Stimulated activated CD4-positive, alpha-beta T cell treated with anti-CD3 and anti-CD28 coated beads, Interleukin-2, amount 100 ng/mL, for 48 hours (primary cell): ENCODE measurements at places on chromosomes 2 and 18.

GRCh38 chr2:134148172-134148571 is 105.7 kb upstream of the MGAT5 start:
- DNase-seq, result no peak

DNA sequence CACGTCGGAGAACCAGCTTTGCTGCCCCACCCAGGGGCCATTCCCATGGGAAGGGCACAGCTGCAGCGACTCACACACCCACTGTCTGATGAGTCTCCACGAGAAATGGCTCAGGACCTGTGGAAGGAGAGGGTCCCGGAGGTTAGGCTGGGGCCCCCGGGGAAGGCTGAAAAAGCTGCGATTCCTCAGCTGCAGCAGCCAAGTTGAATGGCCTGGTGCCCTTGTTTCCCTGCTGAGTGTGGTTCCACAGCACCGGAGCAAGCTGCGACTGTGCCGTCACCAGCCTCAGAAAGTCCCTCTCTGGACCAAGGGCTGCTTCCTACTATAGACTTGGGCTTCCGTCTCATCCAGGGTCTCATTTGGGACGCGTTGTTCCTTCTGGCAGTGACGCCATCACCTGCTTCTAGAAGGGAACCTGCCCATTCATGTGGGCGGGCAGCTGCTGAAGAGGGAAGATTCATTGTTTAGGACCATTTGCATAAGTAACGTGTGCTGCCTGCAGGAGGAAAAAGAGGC is 180.2 kb downstream of the INHBB start:
- no peak for DNase-seq

- DNase-seq, result no peak
These were observed 44.7 kb upstream of the PTMA start for GRCh38 chr2:231663458-231664212.

- no peak for DNase-seq
These were observed 75.6 kb upstream of the TACR1 start for GRCh38 chr2:75274936-75275335.

DNA sequence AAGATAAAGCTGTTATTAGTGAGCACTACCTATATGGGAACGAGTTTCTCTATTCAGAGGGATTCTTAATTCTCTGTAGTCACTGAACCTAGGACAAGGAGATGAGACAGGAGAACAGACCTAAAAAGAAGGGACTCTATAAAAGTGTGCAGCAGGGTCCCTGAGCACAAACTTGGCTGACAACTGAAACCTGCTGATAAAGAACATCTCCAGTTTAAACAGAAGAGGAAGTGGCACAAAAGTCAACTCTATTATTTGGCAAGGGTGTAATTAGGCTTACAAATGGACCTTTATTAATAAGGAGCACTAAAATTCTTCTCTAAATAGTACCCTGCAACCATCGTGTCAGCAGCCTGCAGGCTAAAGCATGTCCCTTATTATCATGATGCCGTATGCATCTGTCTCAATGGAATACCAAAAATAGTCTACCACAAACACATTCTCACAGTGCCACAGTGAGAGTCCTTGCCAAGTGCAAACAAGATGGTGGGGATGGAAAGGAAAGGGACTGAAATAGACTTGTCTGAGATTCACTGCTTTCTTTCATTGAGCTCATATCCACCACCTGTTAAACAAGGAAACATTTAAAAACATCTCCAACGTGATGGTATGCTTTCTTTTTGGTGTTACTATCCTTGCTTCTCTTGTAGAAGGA is 260.2 kb downstream of the INSIG2 start:
- no peak for DNase-seq

GRCh38 chr2:46615986-46616485 is 136.7 kb downstream of the TMEM247 start:
- DNase-seq, result no peak

GRCh38 chr2:239789711-239790110 is 235.4 kb downstream of the NDUFA10 start:
- DNase-seq, result no peak

- no peak for DNase-seq
These were observed 1054.3 kb upstream of the SLC39A10 start for GRCh38 chr2:194602750-194603149.

DNA sequence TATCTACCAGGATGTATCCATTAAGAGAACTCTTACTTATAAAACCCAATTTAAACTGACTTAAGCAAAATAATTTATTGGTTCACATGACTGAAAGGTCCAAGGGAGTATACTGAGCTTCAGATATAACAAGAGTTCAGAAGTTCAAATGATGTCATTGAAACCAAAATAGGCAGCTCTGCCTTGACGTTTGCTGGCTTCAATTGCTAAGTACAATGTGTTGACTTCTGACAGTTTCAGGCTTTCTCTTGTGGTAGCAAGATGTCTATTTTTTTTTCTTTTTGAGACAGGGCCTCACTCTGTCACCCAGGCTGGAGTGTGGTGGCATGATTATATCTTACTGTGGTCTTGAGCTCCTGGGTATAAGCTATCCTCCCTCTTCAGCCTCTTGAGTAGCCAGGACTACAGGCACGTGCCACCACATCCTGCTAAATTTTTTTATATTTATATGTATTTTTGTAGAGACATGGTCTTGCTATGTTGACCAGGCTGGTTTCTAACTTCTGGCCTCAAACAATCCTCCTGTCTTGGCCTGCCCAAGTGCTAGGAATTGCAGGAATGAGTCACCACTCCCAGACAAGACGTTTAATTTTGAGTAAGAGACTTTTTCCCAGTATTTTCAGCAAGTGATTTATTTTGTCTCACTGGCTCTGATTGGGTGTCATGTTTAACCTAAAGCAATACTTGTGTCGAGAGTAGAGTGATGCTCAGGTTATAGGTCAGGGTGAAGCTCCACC is 184.8 kb downstream of the NR4A2 start:
- no peak for DNase-seq

DNA sequence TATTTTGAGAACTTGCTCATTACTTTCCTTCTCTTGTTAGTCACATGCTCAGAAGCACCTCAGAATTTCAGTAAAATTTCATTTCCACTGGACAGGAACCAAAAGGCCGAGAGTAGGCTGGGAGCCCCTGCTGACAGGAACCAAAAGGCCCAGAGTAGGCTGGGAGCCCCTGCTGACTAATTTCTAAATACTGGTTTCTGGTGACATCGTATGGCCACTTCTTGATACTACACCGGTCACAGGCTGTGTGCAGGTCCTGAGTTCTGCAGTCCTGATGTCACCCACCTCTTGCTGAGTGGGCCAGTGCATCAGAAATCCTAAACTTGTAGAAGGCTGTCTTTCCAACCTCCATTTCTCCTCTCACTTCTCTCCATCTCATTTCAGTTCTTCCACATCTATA is 17.7 kb upstream of the EN1 start:
- no peak for DNase-seq

- no peak for DNase-seq
These were observed 161.7 kb upstream of the LMAN1 start for GRCh38 chr18:59520562-59521355.
